Stimulated activated CD8-positive, alpha-beta memory T cell treated with anti-CD3 and anti-CD28 coated beads, Interleukin-15, amount 100 ng/mL, for 24 hours (primary cell): ENCODE measurements at places on chromosomes 5 and 9.

DNA sequence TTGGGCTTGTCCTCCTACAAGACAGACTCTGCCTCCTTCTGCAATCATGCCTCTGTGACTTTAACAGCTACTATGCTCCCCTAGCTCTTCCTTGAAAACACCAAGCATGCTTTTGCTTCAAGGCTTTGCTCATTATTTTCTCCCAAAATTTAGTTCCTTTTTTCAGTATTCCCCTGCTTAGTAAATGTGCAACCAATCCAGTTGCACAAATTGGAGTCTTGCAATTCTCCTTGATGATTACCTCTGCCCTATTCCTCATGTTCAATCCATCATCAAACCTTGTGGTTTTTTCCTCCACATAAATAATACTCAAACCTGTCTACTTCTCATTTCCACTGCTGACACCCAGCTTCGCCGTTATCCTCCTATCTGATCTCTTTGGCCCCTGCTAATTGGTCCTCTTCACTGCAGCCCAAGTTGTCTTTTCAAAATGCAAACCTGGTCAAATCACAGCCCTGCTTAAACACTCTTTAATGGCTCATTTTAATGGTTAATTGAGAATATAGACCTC is 296.3 kb downstream of the CWC27 start:
- no peak for DNase-seq

DNA sequence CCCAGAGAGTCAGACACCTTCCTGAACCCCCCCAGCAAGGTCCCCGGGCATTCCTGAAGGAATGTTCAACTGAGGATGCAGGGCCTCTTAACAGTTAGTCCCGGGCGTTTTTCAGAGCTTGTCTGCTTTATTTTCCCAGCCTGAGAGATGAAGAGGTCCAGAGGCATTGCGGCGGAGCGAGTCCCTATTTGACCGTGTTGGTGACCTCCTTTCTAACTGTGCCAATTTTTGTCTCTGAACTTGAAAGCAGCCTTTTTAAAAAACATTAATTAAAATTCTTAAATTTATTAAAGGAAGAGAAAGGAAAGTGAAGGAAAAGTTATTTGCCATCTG is 433 bp upstream of the PTAR1 start:
- DNase-seq, result no peak

DNA sequence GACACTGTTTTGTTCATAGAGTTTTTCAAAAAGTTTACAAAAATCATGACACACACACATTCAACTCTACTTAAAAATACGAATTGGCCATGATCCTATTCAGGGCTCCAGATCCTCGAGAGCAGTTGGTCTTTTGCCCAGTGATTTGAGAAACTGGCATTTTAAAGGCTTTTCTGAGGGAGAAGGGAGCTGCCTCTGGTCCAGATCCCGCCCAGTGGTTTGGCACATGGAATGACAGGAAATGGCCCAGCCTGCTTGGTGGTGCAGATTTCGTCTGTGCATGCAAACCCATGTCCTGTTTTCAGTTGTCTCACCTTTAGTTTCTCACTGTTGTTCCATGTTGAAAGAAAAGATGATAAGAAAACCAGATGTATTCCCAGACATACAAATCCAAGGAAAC is 3.6 kb downstream of the CAMK4 start:
- DNase-seq, result no peak

DNA sequence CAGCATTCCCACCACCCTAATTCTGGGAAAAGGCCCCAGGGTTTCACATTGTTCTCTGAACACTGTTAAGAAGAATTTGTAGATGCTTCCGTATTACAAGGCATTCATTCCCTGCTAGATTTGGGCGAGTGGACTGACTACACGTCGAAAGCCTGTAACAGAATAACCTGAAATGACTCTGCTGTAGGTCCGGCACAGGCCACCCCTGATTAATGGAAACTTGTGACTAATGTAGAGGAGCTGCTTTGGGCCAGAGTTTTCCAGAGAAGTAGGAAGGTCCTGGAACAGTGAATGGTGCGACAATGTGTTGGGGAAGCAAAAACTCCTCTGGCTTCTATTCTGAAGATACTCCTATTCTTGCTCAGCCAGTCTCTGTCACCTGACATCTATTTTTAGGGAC is 87.6 kb downstream of the NR3C1 start:
- no peak for DNase-seq

DNA sequence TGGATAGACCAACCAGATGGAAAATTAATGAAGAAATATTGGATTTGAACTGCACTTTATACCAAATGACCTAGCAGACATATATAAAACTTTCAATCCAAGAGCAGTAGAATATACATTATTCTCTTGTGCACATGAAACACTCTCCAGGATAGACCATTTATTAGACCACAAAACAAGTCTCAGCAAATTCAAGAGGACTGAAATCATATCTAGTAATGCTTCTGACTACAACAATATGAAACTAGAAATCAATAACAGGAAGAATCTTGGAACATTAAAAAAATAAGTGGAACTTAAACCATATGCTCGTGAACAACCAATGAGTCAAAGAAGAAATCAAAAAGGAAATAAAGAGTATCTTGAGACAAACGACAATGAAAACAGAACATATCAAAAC is 150.0 kb upstream of the CD180 start:
- no peak for DNase-seq

- no peak for DNase-seq
These were observed 20.1 kb upstream of the HMCN2 start for GRCh38 chr9:130245474-130245873.

DNA sequence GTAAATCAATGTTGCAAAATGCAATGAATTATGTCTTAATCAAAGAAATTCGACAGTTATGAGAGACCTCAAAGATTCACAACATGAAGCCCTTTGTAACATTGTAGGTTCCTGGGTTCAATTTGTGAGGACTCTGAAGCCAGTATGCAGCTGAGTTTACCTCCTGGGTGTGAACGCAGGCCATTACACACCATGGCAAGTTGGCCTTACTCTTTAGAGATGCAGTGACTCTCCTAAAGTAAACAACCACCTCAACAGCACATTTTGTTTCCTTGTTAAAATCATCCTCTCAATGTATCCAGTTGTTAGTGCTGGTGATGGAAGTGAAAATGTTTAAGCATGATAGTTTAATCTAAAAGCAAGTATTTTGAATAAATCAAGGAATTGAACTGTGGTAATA is 73.8 kb downstream of the JAKMIP2 start:
- DNase-seq, result no peak

DNA sequence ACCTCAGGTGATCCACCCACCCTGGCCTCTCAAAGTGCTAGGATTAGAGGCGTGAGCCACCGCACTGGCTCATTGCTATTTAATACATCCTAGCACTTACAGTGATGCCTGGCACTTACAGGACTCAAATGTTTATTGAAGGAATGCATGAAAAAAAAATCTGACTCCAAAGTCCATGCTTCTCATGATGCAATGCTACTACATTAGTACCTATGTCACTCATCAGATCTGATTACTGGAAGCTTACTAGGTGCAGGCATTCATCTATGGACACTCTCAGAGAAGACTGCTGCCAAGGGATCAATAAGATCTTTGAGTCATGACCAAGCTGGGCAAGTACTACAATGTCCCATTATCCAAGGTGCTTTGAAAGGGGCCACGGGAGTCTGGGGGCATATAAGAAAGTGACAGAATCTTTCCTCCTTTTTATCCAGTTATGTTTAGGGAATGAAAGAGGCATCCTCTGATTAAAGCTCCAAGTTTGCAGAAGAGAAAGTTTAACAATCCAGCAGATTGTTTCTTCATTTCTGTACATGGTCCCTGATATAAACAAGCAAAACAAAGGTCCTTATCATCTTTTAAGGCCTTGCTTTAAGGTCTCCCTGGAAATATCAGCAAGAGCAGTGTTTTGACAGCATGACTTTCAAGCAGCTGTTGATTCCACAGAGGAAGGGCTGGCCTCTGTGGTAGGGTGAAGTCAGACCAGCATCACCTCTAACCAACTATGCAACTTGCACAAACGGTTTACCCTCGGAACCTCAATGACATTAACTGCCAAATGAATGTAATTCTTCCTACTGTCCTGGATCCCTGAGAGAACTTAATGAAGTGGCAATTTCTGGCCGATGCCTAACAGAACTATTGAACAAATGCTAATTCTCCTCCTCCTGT is 35.9 kb downstream of the ARPC5L start:
- no peak for DNase-seq

- DNase-seq, result no peak
These were observed 832.0 kb upstream of the ARRDC3 start for GRCh38 chr5:92215116-92215515.

- no peak for DNase-seq
These were observed 52.6 kb downstream of the CRB2 start for GRCh38 chr9:123408313-123409262.

DNA sequence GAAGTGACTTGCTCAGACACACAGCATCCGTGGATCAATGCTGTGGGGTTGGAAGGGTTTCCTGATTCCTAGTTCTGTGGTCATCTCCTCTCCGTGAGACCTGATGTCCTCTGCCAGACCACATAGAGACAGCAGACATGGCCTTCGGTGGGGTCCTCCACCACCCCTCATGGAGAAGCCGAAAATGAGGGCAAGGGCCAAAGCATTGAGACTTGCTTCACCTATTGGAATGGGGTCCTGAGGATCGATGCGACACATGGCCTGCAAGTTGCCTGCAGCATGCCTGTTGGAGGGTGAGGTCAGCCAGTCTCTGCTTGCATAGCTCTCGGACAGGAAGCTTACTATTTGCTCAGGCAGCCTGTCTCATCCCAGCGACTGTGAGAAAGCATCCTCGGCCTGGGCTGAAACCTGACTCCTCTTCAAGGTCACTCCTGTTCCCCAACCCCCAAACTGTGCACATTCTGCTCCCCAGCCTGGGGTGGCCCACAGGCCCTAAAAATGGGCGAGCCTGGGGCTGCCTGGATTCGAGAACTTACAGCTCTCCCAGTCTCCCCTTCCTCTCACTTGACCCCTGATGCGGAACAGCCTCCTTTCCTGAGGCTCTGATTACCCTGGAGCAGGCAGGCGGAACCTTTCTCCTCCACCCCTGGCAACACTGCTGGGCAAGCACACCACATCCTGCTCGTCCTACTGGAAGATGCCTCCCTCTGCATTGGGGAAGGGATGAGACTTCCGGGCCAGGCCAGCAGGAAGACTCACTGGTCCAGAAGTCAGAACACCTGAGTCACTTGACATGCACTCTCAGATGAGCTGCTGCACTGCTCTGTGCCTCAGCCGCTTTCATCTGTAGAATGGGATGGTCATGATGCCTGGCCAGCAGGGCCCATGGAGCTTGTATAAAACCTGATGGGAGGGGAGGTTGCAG is 186.9 kb downstream of the RGS3 start:
- no peak for DNase-seq

DNA sequence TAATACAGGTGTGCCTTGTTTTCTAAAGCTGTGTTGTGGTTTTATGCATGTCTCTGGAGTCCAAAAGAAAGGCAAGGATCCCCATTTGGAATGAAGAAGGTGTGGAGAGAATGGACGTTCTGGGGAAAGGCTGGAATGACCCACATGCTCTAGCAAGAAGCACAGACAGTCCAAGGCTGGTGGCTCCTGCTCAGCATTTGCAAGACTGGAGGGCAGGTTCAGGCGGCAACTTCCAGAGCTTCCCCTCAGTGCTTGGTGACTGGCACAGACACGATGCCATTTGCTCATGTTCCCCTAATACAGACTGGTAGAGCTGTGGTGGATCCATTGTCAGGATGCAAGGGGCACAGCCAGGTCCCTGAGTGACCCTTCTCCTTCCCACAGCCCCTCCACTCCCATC is 8.2 kb downstream of the SLC22A4 start:
- DNase-seq, result no peak

DNA sequence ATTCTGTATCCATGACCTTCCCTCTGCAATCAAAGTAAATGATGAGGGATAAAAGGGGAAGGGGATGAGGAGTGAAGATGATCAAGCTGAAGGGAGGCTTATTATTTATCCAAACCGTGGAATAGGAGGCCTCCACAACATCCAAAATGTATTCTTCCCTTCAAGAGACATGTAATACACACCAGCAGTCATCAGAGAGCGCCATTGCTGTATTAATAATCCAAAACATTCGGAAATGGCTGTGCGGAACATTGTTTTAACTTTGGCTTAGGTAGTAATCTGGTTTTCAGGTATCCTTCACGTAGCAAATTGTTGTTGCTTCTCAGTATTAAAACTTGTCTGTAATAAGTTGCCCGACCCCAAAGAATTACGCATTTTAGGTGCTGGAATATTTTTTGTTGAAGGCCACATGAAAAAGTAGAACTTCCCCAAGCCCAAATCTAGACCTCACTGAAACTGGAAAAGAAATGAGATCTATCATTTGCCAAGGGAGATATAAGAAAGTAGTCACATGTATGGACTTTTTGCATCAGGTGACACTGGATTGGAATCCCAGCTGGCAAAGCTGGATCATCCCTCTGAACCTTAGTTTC is 2.6 kb upstream of the BOD1 start:
- no peak for DNase-seq

DNA sequence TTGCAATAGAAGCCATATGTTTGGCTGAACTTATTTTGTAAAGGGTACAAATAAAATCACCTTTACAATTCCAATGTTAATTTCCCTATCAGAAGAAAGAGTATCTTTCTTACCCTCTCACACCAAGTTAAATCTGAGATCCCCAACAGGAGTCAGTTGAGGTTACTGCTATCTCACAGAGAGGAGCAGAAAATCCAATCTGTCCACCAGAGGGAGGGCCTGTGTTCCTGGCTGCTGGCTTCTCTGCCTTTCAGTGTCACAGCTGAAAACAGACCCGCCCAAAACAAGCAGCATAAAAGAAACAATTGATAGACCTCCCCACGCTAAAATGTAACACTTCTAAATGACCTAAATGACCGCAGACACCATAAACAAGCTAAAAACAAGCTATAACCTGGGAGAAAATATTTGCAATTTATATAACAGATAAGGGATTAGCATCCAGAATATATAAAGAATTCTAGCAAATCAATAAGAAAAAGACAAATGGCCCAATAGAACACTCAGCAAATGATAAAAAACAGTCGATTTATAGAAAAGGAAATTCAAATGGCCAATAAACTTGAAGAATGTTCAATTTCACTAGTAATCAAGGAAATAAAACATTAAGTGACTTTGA is 24.5 kb upstream of the MVB12B start:
- DNase-seq, result no peak

DNA sequence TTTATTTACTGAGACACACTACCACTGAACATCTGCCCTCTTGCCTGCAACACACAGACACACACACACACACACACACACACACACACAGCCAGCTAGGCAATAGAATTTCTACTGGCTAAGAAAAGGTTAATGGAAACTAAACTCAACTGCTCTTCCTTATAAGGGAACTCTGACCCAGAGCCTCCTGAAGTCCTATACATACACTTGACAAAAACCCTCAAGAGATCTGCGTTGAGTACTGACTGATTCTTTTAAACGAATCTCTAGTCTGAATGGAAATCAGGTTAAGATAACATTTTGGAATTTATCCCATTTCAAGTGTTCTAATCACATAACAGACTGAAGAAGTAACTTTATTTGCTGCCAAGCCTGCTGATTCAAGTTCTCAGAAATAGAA is 25.9 kb upstream of the TRPM3 start:
- no peak for DNase-seq

- DNase-seq, result no peak
These were observed 12.0 kb downstream of the TMEM8B start for GRCh38 chr9:35840881-35841644.

GRCh38 chr5:179241764-179242370 is 103.4 kb downstream of the ADAMTS2 start:
- DNase-seq, result no peak

GRCh38 chr5:143593723-143594122 is 190.2 kb upstream of the NR3C1 start:
- no peak for DNase-seq

GRCh38 chr5:119340597-119341218 is 15.1 kb upstream of the TNFAIP8 start:
- no peak for DNase-seq
